ENCODE measurements at places on chromosomes 12 and 14.

DNA sequence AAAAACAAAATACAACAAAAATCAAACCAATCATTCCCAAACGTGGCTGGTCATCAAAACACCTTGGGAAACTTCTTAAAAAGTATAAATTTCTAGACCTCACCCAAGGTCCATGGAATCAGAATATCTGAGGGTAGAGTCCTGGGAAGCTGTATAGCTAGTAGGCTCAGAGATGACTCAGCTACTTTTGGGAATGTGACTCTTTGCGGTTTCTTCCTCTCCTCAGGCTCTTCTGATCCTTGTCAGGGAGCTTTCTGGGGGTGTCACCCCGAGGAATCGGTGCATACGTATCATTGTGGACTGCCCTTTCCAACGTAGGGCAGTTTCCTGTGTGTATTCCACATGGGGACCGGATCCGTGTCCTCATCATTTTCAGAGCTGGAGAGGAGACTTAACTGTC, 14.8 kb downstream of the JDP2 start:
- no peak for DNase-seq

GRCh38 chr14:36091096-36091495, 85.4 kb downstream of the PTCSC3 start:
- peak; percentile 79 for DNase-seq

GRCh38 chr12:120056739-120057138, 59.8 kb downstream of the RAB35 start:
- DNase-seq: no peak

DNA sequence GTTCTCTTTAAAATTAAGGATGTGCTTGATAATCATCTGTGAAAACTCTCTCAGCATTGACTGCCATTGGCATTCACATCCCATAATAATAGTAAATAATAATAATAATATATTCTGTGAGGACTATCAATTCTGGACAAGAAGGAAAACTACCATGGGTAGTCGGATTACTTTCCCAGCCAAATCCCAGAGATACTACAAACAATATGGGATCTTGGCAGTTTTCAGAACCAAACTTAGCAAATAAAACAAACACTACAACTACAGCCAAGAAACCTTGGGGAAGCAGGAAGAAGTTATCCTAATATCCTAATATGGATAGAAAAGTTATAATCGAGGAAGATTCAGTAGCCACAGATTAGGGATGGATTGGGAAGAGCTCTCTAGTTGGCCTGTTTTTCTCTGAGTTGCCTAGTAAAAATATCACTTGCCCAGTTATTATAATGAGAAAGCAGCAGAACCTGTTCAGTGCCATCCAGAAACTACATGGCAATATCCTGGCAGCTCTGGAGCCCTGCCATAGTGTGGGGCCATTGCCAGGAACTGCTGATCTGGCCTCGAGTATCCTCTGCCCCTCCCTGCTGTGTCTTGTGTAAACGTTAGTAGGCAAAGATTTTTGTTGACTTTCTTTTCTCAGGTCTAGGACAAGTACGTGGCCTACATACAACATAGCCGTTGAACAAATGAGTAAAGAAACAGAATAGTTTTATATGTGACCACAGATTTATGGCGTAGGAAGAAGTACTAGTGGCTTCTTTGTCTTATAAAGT, 193.5 kb downstream of the SLC2A13 start:
- DNase-seq: no peak

DNA sequence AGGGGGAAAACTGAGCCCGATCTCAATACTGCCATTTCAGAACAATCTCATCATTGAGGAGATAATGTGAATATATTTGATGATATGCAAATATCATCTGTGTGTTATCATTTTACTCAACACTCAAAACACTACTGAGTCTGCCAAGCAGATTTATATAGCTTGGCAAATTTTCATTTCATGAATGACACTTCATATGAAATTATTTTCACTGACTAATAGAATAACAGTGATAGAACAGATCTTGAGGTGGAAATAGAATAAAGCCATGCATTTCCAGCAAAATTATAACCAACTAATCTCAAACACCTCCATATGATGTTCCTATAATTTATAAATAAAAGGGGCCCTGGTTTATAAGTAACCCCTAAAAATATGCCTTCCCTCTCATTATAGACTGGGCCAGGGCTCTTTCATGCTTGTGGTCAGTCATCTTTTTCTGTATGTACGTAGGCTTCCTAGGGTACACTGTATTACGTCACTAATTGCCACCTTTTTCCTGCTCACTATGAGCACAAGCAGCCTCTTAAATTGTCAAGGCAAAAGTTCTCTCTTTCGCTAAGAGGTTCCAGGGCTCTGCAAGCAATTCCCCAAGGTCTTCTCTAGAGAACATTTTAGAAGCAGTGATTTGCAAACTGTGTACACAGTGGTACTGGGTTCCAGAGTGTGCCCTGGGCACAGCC, 197.1 kb upstream of the FOXN3 start:
- DNase-seq: no peak

DNA sequence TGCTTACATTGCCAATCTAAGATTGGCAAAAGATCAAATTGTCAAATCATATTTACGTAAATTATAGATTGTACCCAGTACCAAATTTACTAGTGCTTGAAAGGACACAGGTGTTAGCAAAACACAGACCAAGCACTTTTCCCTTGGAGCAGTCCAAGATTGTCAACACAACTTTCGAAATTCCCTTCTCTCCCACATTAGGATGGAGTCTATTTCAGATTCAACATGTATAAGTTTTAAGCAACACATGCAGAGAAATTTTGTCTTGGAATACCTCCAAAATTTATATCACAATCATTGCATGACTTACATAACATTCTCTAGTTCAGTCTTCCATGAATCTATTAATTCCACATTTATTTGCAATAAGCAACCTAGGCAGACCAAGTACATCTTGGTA, 74.9 kb upstream of the SLCO1C1 start:
- no peak for DNase-seq

DNA sequence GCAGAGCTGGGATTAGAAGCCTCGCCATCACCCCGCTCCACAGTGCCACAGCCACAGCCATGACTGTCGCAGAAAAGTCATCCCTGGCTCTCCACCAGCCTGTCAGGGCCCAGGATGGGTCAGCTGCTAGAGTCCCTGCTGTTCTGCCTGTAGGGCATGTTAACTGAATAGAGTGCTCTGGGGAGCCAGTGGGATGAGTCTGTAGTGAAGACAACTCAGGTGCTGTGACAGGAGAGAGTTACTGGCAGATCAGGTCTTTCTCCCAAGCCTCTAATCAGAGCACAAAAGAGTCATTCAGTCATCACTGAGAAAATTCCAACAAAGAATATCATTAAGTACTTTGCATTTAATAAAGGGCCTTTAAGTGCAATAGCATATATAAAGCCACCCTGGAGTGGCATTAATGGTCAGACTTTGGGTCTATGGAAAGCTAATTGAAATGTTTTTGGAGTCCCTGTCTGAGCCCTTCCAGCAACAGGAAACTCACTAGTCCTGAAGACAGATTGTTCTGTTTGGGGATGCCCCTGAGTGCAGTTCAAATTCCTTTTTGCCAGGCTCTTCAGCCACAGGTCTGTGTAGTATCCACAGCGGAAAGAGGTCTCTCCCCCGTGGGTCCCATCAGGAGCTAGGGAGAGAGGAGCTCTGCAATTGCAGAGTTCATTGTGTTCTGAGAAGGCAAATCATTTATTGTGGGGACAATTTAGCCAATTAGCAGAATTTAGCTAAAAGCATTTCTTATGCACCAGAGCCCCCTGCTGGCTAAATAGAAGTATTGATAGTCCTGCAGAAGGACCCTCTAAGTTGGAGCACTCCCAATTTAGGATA, 45.2 kb upstream of the C14orf132 start:
- peak; percentile 8 for DNase-seq

DNA sequence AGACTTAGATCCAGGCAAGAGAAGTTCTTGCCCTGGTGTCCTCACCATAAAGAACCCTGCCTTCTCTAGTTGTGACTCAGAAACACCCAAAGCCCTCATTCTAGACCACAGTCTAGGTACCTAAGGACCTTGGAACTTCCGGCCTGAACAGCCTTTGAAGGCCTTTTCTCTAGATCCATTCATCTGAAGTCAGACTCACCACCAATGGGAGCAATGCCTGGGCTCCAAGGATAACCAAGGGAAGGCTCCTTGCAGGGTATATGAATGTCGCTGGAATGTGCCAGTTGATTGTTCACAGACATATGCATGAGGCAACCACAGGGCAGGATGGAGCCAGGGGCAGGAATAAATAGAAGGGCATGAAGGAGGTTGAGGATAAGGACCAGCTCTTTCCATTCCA, 86.3 kb downstream of the PLCZ1 start:
- no peak for DNase-seq

DNA sequence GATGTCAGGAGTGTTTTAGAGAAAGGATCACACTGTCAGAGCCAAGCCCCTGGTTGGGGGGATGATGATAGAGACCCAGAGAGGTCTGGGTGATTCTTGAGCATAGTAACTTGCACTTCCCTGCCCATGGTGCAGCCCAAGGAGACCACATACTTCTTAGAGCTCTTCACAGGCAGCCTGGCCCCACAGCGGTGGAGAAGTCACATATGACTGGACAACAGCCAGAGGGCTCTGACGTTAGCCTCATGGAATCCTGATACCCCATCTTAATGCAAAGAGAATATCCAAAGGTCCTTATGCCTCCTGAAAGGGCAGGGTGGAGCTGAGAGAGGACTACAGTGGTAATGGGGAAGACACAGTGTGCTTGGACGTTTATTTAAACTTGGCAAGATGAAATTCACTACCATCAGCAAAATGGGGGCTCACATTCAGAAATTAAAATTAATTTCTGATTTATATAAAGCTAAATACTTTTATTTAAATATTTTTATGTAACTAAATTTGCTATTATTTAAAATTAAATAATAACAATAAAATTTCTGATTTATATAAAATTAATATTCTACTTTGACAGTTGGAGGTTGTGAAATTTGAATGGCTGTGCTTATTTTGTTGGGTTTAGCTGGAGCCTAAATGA, 131.3 kb downstream of the KTN1 start:
- peak; percentile 31 for DNase-seq

DNA sequence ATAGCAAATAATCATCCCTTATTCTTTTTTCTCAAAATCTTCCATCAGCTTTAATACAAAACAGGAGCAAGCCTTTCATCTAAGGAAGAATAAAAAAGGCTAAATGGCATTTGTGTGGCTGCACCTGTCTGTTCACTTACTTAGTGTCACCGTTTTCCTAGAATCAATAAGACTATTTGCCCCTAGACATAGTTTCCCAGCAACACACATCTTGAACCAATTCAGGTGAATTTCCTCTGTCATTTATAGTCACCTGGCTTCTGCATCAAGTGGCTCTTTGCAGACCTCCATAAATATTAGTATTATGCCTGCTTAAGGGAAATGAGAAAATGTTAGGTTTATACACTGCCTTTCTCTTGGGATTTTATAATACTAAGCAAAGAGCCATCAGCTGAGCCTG, 17.4 kb upstream of the GCH1 start:
- no peak for DNase-seq

GRCh38 chr12:104738776-104739642, 219.1 kb downstream of the SLC41A2 start:
- no peak for DNase-seq

DNA sequence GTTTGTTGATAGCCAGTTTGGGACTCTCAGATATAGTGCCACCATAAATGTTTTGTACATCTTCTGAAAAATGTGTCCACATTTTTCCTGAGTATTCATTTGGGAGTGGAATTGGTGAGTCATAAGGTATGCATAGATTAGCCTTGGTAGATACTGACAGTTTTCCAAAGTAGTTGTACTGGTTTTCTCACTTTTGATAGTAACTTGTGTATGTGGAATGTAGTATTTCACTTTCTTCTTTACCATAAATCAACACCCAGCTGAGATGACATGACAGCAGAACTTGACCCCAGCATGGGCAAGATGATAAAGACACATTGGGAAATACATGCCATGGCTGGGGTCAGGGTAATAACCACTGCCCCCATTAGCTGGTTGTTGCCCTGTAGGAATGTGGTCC, 5.4 kb downstream of the FBXW8 start:
- no peak for DNase-seq

- DNase-seq: no peak
These were observed 15.4 kb upstream of the HIGD1C start for GRCh38 chr12:50936821-50937530.

DNA sequence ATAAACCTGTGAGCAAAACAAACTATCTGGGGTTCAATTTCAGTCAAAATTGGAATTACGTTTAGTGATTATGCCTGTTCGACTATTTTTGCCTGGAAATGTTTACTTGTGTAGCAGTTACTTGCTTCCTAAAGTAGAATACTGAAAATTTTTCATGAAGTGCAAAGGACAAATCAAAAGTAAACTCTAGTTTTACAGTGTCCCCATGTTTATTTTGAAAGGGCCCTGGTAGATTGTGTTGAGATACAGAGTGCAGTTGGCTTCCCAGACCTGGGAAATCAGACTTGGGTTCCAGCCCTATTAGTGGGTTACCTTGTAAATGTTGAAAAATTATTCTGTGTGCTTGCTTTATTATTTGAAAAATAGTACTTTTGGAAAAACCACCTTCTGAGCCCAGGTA, 17.3 kb downstream of the KLRB1 start:
- DNase-seq: no peak

DNA sequence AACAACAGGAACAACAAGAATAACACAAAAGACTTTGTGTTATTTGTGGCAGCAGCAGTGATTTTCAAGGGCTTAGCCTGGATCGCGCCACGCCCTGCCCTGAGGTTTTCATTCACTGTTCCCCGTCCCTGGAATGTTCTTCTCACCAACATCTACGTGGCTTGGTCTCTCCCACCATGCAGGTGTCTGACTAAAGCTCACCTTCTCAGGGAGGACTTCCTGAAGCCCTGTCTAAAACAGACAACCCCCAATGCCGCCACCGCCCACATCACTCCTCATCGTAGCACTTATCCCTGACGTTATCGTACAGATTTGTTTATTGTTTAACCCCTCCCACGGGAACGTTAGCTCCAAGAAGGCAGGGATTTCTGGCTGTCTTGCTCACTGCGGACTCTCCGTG, 40.4 kb downstream of the P2RX4 start:
- DNase-seq: no peak

GRCh38 chr14:63562405-63562804, 19.2 kb upstream of the PPP2R5E start:
- DNase-seq: no peak

DNA sequence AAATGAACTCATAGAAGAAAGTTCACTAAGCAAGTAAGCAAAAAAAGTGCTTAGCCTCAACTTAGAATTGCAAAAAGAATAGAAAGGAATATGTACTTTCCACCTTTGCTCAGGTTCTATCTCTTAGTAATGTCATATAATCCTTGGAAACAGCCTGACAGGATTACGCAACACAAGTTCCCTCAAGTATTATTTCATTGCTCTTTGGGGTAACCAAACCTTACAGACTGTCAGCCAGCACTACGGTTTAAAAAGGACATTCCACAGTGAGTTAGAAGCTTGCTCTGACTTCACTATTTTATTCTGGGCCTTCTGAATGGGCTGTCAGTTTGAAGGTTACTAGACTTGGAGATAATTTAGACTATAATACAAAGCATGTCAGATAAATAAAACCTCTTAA, 264.0 kb downstream of the ATXN7L3B start:
- no peak for DNase-seq

GRCh38 chr12:12398026-12398859, 41.4 kb downstream of the BORCS5 start:
- peak; percentile 89 for DNase-seq

GRCh38 chr12:75917083-75917482, 114.5 kb downstream of the PHLDA1 start:
- DNase-seq: no peak

Measured in non-pigmented ciliary epithelial cell (primary cell).